ENCODE measurements at places on chromosomes 7 and 10.

DNA sequence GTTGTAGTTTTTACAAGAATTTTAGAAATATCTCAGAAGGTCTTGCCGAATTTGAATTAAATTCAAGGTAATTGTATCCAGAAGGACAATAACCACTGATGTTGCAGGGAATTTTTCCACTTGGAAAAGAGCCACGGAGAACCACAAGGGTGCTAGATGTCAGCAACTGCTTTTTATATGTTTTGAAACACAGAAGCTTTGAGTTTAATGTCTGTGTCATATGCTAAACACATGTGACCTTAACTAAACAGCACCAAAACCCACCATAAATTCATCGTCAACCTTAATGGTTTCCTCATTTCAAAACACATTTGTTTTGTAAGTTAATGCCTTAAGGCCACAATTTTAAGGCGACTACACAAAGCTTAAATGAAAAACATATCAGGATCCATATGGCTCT is 106.9 kb downstream of the COL28A1 start:
- no peak for DNase-seq

DNA sequence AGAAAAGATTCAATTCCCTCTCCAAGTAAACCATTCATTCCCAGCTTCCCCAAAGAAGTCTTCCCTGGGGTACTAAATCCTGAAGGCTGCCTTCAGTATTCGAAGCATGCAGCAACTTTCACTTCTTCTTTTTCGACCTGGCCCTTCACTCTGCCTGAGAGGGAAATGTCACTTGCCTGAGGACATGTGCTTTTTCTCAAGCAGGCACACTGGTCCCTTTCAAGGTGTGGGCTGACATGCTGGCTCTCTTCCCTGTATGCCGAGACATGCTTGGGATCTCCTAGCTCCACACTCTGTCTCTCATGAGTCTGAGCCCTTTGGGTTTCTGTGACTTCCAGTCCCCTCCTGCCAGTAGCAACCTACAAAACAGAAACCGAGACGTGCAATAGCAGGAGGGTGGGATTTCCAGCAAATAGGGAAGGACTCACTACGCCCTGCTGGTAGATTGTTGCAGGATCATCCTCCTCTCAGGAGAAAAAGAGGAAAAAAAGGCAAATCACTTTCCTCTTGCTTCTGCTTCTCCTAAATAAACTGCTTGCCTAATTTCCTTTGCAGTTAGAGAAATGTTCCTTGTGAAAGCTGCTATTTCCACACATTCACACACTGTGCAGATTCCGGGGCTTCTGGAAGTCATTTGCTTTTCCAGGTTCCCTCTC is 33.5 kb downstream of the FIGNL1 start:
- no peak for DNase-seq

- DNase-seq, result no peak
These were observed 125.6 kb upstream of the PRPS1L1 start for GRCh38 chr7:18153183-18153748.

DNA sequence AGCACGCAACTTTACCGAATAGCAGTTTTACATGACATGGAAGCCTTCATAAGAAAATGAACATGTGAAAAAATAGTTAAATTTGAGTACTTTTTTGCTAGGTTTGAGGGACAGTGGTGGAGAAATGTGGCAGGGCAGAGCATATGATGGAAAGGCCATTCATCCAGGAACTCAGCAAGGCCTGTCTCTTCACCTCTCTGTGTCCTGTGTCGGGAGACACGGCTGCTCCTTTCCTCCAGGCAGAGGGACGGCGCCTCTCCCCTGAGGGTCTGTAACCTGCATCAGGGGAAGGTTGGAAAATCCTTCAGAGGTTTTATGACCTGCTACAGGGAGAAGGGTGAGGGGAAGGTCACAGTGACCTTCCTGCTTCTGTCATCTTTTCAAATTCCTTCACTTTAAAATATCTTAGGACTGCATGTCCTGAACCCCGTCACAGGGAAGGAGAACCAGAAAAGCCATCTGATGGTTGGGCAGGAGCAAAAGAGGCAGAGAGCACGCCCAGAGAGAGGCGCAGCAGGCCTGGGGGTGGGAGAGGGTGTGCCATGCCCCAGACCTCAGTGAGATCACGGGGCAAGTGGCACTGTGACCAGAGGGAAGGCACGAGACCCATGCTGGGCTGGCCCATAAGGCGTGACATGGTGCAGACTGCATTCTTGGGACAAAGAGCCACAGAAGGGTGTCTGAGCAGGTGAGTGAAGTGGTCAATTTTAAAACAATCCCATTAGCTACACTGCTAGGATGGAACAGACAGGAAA is 44.0 kb downstream of the GSDME start:
- no peak for DNase-seq

- no peak for DNase-seq
These were observed 691.5 kb upstream of the LRRN3 start for GRCh38 chr7:110399421-110399820.

- DNase-seq, result no peak
These were observed 9.0 kb upstream of the RSBN1L start for GRCh38 chr7:77687100-77687746.

DNA sequence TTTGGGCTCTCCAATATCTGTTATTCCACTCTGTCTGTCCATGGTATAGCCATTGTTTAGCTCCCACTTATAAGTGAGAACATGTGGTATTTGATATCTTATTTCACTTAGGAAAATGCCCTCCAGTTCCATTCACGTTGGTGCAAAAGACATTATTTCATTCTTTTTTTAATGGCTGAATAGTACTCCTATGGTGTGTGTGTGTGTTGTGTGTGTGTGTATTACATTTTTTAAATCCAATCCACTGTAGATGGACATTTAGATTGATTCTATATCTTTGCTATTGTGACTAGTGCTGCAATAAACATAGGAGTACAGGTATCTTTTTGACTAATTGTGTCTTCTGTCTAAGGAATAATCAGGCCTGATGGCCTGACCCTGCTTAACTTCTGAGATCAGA is 7.4 kb upstream of the CPED1 start:
- no peak for DNase-seq

- no peak for DNase-seq
These were observed 520.4 kb downstream of the SDK1 start for GRCh38 chr7:3821488-3821887.

GRCh38 chr10:86357676-86358075 is 8.9 kb downstream of the GRID1 start:
- no peak for DNase-seq

DNA sequence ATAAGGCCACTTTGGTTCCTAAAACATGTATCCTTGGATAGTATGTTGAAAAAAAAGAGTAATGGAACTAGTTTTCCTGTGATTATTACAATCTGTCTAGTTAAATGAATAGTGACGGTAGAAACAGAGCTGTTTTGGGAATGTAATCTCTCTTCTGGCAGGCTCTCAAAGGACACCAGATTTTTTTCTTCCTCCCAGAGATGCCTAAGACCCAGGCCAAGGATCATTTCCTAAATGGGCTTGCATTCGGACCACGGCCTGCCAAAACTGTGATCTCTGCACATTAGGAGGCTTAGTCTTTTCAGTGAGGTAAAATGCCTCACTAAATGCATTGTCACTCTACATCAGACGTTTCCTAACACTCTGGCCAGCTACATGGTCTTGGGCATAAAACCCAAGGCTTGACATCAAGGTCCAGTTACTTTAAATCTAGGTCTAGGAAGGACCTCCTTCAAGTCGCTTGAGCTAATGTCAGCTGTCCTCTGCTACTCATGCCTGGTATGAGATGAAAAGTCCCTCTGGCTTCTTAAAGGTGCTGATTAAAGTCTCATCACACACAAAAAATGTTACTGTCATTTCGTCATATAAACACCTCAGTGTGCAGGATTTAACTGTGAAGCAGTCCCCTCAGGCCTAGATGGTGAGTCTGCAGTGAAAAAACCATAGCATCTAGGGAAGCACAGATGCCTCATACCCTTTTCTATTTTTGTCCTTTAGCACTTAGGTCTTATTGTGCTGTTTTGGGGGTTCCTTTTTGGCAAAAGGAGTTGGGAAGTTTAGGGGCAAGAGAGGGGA is 47.7 kb downstream of the DLD start:
- no peak for DNase-seq

DNA sequence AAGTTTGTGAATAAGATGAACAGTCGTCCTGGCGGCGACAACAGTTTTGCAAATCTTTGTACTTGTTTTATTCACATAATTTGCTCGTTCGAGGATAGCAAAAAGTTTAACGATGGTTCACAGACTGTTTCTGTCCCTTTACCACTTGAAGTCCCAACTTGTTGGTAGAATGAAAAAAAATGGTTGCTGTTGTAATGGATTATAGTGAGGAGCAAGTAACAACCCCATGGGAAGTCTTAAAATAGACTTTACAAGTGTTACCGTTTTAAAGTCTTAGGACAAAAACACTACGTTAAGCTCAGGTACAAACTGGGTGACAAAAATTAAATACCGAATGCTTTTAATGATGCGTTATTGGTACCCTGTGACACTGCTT is 589 bp downstream of the LSM8 start:
- DNase-seq, result no peak

DNA sequence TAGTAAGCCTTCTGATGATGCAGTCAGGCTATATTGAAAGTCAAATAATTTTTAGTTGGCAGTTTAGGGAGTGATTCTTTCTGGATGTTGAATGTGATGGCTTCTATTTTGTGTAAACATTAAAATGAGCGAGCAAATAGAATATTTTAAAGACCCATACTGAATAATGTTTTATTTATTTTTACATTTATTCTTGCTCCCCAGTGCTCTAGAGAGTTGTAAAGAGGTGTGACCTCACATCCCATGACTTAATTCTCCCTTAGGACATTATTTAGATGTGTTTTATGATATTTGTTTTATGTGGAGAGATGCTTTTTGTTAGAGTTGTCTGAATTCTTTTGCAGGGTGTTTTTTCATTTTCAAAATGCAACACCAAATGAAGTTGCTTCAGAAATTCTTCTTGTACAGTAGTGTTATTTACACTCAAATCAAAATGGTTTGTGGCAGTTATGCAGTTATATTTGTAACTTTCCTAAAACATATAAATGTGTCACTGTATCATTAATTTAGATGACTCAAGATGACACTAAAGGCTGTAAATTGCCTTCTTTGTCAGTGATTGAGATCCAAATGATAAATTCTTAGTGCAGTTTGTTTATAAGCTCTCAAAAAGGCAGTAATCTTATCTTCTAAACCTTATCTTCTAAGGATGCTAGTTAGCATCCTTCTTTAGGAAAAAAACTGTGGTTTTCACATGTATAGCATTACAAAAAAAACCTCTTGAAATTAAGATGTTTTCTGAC is 12.4 kb downstream of the UMAD1 start:
- no peak for DNase-seq

- DNase-seq, result peak; percentile 16
These were observed 4.4 kb downstream of the IFIT3 start for GRCh38 chr10:89332123-89332633.

GRCh38 chr10:44908066-44908749 is 2.9 kb upstream of the TMEM72 start:
- DNase-seq, result no peak

GRCh38 chr7:138608275-138608674 is 92.9 kb downstream of the SVOPL start:
- DNase-seq, result no peak

- DNase-seq, result no peak
These were observed 5.9 kb downstream of the KCP start for GRCh38 chr7:128904381-128905197.

DNA sequence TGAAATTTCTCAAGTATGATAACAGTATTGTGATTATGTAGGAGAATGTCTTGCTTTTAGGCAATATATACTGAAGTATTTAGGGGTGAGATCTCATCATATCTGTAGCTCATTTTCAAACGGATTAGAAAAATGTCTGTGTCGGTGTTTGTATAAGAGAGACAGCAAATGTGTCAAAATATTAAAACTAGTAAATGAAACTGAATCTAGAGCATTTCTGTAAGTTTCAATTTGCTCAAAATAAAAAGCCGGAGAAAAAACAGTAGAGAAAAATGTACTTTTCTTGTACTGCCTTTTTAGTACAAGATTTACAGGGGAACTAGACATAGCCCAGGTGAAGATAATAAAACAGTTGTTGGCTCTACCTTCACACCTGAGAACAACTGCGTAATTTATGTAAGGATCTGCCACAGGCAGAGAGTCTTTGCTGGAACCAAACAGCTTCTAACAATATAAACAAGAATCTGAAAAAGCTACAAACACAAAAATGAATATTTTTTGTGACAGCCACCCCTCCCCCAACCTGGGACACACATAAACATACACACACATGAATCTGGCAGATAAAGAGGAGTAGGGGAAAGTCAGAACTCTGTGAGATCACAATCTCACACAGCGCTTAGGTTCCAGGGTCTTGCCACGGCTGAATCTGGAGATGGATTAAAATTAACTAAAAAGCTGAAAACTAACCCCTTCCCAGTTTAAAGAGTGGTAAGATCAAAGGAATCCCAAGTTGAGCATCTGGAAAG is 153.3 kb downstream of the AVL9 start:
- DNase-seq, result no peak

DNA sequence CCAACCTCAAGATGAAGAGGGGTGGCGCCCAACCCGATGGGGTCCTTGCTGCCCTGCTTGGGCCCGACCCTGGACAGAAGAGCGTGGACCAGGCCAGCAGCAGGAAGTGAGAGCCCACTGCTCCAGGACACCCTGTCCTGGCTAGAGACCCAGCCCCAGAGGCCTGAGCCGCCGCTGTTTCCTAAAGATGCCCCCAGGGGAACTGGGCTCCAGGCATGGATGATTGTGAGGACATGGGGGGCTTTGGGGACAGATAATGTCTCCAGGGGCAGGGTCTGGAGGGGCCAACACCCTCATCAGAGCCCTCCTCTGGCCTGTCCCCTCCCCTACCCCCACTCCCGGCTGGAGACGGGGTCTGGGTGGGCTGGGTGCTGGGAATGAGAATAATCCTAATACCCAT is 71.7 kb downstream of the MYL10 start:
- DNase-seq, result no peak

DNA sequence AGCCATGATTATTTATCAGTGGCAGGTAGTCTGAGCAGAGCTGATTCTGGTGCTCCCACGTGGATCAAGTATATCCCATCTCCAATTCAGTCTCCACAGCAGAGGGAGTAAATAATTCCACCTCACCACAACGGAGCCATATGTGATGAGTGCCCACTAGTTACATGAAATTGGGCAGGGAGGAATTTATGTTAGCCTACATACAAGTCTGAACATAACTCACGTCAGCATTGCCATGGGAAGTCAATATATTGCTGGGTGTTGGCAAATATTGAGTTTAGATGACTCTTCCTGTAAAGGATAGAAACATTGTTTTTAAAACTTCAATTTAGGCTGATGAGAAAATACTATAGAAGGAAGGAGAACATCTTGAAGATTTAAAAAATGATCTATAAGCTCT is 269.0 kb upstream of the BMPER start:
- no peak for DNase-seq

GRCh38 chr10:77279207-77279606 is 358.4 kb downstream of the KCNMA1 start:
- peak; percentile 8 for DNase-seq

Measured in occipital lobe (tissue), 3 donors.